Esophagus squamous epithelium (tissue), 5 donors: ENCODE measurements at places on chromosomes 16 and 17.

GRCh38 chr16:9526791-9527190, 435.3 kb downstream of the HAPSTR1 start:
- no peaks in the 10 kb centered on the region for H3K27me3 ChIP-seq
- no peak overlapping the region for H3K27ac ChIP-seq
- no peak overlapping the region for H3K4me3 ChIP-seq
- H3K4me1 ChIP-seq: no peaks in the 10 kb centered on the region
- no peaks in the 10 kb centered on the region for H3K36me3 ChIP-seq

DNA sequence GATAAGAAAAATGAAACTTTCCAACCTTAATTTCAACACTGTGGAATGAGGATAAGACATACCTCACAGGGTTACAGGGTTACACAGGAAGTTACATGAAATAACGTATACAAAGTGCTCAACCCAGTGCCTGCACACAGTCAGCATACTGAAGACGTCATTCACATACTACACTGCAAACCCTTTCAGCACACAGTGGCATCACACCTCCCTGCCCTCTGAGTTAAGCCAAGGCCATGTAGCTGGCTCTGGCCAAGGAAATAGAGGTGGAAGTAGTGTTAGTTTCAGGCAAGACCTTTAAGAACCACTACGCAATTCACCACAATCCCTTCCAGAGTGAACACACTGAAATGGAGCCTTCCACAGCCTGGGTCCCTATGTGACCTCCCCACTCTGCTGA, 46.6 kb upstream of the GSG1L start:
- H3K4me3 ChIP-seq: no peak overlapping the region
- no peak for DNase-seq
- H3K27me3 ChIP-seq: no peaks in the 10 kb centered on the region
- peaks cover 35% of the 10 kb centered on the region for H3K4me1 ChIP-seq
- peak overlapping the region; percentile 5 for H3K27ac ChIP-seq

GRCh38 chr16:47667956-47668355, 206.8 kb downstream of the PHKB start:
- H3K4me1 ChIP-seq: no peaks in the 10 kb centered on the region
- H3K27ac ChIP-seq: no peak overlapping the region
- H3K27me3 ChIP-seq: no peaks in the 10 kb centered on the region
- H3K4me3 ChIP-seq: no peak overlapping the region
- peaks cover 4% of the 10 kb centered on the region for H3K36me3 ChIP-seq

GRCh38 chr17:17840751-17841591, 4.2 kb upstream of the SREBF1 start:
- no peaks in the 10 kb centered on the region for H3K27me3 ChIP-seq
- H3K4me3 ChIP-seq: peak overlapping the region; percentile 50
- peak overlapping the region; percentile 99 for H3K27ac ChIP-seq
- peaks cover 52% of the 10 kb centered on the region for H3K4me1 ChIP-seq
- H3K36me3 ChIP-seq: peaks cover 7% of the 10 kb centered on the region

- DNase-seq: peak; percentile 87
- no peaks in the 10 kb centered on the region for H3K27me3 ChIP-seq
These were observed 351 bp upstream of the CTCF start for GRCh38 chr16:67561824-67562525.

GRCh38 chr17:4858068-4858881, 25.1 kb downstream of the MINK1 start:
- H3K36me3 ChIP-seq: no peaks in the 10 kb centered on the region
- H3K27me3 ChIP-seq: no peaks in the 10 kb centered on the region
- peak overlapping the region; percentile 93 for H3K27ac ChIP-seq
- H3K4me1 ChIP-seq: peaks cover 43% of the 10 kb centered on the region

GRCh38 chr16:7324321-7324720, 8.3 kb upstream of the RBFOX1 start:
- no peak overlapping the region for H3K4me3 ChIP-seq
- H3K36me3 ChIP-seq: no peaks in the 10 kb centered on the region
- H3K4me1 ChIP-seq: no peaks in the 10 kb centered on the region
- DNase-seq: no peak
- no peak overlapping the region for H3K27ac ChIP-seq

DNA sequence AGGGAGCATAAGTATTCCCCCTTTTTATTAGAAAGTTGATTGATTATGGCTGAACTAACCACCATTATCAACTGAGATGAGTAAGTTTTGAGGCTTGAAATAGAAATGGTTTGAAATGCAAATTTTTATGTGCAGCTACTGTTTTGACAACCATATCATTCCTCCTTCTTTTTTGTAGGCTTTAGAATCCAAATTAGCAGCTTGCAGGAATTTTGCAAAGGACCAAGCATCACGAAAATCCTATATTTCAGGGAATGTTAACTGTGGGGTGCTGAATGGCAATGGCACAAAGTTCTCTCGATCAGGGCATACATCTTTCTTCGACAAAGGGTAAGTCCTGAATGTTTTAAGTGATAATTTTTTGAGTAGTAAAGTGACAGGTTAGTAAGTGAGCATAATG, 24.1 kb downstream of the NDEL1 start:
- H3K27me3 ChIP-seq: no peaks in the 10 kb centered on the region
- no peak for DNase-seq
- H3K36me3 ChIP-seq: peaks cover 41% of the 10 kb centered on the region
- H3K27ac ChIP-seq: no peak overlapping the region

GRCh38 chr16:66002601-66003000, 363.9 kb upstream of the CDH5 start:
- peaks cover 22% of the 10 kb centered on the region for H3K4me1 ChIP-seq
- no peak overlapping the region for H3K4me3 ChIP-seq
- no peak for DNase-seq
- H3K27me3 ChIP-seq: no peaks in the 10 kb centered on the region

- H3K27me3 ChIP-seq: no peaks in the 10 kb centered on the region
- H3K27ac ChIP-seq: no peak overlapping the region
- no peak overlapping the region for H3K4me3 ChIP-seq
- H3K36me3 ChIP-seq: no peaks in the 10 kb centered on the region
- peaks cover 10% of the 10 kb centered on the region for H3K4me1 ChIP-seq
These were observed 20.5 kb downstream of the ST3GAL2 start for GRCh38 chr16:70418274-70418992.

DNA sequence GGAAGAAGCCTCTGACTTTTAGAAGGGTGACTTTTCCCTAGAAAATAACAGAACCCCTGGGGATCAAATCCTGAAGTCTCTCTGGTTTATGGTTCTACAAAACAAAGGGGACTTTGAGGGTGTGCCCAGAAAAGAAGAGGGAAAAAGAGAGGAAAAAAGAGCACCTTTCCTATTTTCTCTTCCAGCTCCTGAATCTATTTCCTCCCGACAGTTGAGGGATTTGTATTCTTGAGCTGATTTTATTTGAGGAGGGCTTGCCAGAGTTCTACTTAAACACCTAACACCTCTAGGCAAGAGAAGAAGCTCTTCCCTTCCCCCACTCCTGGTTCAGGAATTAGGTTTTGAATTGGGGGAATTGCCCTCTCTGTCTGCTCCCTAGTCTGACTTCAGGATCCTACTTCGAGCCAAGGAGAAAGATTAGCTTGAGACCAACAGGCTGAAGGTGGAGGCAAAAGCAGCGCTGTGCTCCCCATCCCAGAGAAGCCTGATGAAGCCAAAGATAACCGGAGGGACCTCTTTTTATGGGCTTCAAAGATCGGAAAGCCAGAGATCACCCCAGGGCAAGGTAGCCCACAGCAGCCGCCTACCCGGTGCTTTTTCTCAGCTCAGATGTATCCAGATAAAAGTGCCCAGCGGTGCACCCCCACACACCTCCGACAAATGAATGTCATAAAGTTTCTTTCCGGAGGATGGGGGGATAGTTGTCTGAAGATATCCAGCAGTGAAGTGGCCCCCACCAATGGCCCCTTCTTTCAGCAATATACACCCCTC, 796 bp downstream of the HOXB3 start:
- H3K4me3 ChIP-seq: no peak overlapping the region
- DNase-seq: no peak
- H3K4me1 ChIP-seq: peaks cover 35% of the 10 kb centered on the region
- no peaks in the 10 kb centered on the region for H3K36me3 ChIP-seq
- no peak overlapping the region for H3K27ac ChIP-seq
- peaks cover 100% of the 10 kb centered on the region for H3K27me3 ChIP-seq

- H3K4me1 ChIP-seq: peaks cover 5% of the 10 kb centered on the region
- H3K27me3 ChIP-seq: no peaks in the 10 kb centered on the region
- H3K27ac ChIP-seq: no peak overlapping the region
- peaks cover 100% of the 10 kb centered on the region for H3K36me3 ChIP-seq
- no peak for DNase-seq
These were observed 92.1 kb upstream of the ZNF750 start for GRCh38 chr17:82931699-82932517.

DNA sequence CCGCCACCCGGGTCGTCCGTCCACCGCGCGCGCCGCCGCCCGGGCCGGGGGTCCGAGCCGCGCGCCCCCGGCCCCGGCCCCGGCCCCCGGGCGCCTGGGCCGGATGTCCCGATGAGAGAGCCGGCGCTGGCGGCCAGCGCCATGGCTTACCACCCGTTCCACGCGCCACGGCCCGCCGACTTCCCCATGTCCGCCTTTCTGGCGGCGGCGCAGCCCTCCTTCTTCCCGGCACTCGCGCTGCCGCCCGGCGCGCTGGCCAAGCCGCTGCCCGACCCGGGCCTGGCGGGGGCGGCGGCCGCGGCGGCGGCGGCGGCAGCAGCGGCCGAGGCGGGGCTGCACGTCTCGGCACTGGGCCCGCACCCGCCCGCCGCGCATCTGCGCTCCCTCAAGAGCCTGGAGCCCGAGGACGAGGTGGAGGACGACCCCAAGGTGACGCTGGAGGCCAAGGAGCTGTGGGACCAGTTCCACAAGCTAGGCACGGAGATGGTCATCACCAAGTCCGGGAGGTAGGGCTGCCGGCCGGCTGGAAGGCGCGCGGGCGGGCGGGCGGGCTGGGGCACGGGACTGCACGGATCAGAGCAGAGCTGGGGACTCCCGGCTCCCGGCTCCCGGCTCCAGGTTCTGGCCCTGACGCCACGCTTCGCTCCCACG, 548 bp downstream of the TBX2 start:
- DNase-seq: no peak
- H3K27ac ChIP-seq: peak overlapping the region; percentile 92
- peaks cover 93% of the 10 kb centered on the region for H3K4me1 ChIP-seq
- H3K36me3 ChIP-seq: no peaks in the 10 kb centered on the region
- H3K4me3 ChIP-seq: peak overlapping the region; percentile 81

DNA sequence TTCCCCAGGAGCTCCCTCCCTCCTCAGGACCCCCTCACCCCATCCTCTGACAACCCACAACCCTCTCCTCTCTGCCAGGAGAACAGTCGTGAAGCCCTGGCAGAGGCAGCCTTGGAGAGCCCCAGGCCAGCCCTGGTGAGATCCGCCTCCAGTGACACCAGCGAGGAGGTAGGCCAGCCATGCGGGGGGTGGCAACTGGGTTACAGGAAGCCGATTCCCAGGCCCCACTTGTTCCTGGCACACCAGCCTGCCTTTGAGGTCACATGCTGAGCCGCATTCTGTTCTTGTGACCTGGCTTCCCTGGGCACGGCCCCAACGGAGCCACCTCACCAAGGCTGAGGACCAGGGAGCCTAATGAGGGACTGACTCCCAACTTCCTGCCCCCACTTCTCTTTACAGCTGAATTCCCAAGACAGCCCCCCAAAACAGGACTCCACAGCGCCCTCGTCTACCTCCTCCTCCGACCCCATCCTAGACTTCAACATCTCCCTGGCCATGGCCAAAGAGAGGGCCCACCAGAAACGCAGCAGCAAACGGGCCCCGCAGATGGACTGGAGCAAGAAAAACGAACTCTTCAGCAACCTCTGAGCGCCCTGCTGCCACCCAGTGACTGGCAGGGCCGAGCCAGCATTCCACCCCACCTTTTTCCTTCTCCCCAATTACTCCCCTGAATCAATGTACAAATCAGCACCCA, 7.9 kb downstream of the NAT9 start:
- DNase-seq: no peak
- H3K27me3 ChIP-seq: no peaks in the 10 kb centered on the region
- H3K36me3 ChIP-seq: peaks cover 100% of the 10 kb centered on the region
- H3K4me3 ChIP-seq: no peak overlapping the region
- peaks cover 76% of the 10 kb centered on the region for H3K4me1 ChIP-seq
- peak overlapping the region; percentile 67 for H3K27ac ChIP-seq

GRCh38 chr17:29905086-29905878, 24.7 kb downstream of the SSH2 start:
- peaks cover 5% of the 10 kb centered on the region for H3K4me1 ChIP-seq
- H3K27me3 ChIP-seq: no peaks in the 10 kb centered on the region
- DNase-seq: no peak
- no peak overlapping the region for H3K4me3 ChIP-seq
- H3K36me3 ChIP-seq: no peaks in the 10 kb centered on the region
- no peak overlapping the region for H3K27ac ChIP-seq

DNA sequence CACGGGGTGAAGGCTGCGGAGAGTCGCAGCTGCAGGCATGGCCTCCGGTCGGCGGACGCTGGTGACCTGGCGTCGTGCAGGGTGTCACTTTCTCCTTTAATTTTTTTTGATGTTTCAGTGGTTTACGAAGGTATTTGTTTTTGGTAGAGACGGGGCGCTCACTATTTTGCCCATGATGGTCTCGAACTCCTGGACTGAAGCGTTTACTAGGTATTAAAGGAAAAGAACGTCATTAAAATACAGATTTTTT, 17.1 kb downstream of the ZNF213 start:
- no peak for DNase-seq
- H3K4me3 ChIP-seq: peak overlapping the region; percentile 65
- H3K27ac ChIP-seq: peak overlapping the region; percentile 65
- no peaks in the 10 kb centered on the region for H3K27me3 ChIP-seq

DNA sequence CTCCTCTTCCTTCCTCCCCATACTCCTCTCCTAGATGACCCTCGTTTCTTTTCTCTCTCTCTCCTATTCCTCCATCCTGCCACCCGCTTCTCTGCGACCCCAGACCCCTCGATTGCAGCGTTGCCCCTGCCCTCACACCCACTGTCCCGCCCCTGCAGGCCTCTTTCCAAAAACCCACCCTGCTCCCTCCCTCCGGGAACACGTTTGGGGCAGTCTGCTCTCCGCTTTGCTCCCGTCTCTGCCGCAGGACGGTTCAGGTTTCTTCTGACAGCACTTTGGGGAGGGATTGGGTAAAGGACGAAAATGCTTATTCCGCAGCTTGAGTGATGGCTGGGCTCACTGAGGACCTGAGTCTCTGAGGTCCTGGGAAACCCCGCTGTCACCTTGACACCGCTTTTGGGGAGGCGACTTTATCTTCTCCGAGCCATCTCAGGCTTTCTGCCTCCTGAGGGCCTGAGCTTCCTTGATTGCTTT, 690 bp downstream of the NDE1 start:
- H3K36me3 ChIP-seq: peaks cover 11% of the 10 kb centered on the region
- peak overlapping the region; percentile 97 for H3K4me3 ChIP-seq
- H3K4me1 ChIP-seq: peaks cover 26% of the 10 kb centered on the region
- H3K27ac ChIP-seq: peak overlapping the region; percentile 97
- DNase-seq: no peak
- H3K27me3 ChIP-seq: no peaks in the 10 kb centered on the region

GRCh38 chr16:67115639-67116038, 5.9 kb downstream of the PHAF1 start:
- H3K36me3 ChIP-seq: no peaks in the 10 kb centered on the region
- no peak for DNase-seq
- H3K4me1 ChIP-seq: peaks cover 14% of the 10 kb centered on the region

- H3K4me3 ChIP-seq: no peak overlapping the region
- no peak for DNase-seq
- H3K36me3 ChIP-seq: no peaks in the 10 kb centered on the region
- peak overlapping the region; percentile 99 for H3K27ac ChIP-seq
These were observed 14.8 kb downstream of the RAI1 start for GRCh38 chr17:17696085-17696484.
